ENCODE measurements at places on chromosomes 4 and X.

GRCh38 chr4:7266525-7267292, 74.4 kb downstream of the SORCS2 start:
- DNase-seq, result peak; percentile 96

DNA sequence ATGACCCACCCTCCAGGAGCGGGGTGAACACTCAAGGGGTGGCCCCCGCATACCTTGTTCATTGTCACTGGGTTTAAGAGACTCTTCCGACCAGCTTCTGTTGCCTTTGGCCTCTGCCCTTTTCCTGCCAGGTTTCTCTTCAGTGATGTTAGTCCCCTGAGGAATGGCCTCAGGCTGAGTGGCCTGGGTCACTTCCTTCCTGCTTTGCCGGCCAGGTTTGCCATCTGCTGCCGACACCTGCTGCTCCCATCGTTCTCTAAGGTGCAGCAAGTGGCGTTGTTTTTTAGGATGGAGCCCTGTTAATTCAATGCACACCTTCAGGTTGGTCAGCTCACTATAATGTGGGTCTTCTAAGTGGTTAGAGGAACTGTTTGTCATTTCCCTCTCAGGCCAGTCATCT, 34.2 kb downstream of the BCOR start:
- DNase-seq, result no peak

DNA sequence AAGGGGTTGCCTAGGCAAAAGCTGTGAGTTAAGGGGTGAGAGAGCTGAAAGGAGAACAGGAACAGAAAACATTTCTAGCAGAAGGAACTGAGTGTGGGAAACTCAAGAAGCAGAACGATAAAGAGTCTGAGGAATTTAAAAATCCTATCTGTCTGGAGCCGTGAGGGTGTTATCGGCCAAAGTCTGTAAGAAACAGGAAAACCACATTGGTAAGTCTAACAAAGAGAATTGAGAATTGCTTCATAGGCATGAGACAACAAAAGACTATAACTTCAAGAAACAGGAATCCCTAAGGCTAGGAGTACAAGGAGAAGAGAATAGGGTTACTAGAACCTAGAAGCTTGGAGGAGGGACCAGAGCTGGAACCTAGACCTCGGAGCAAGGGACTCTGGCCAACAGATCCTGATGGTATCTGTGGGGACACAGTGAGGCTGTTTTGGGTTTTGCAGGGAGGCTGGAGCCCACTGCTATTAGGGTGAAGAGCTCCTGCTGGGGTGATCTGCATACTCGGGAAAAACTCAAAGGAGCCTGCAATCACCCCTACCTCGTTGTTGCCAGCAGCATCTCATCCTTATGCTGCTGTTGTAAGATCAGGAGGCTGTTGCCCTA, 175.6 kb downstream of the FBXO8 start:
- no peak for DNase-seq

DNA sequence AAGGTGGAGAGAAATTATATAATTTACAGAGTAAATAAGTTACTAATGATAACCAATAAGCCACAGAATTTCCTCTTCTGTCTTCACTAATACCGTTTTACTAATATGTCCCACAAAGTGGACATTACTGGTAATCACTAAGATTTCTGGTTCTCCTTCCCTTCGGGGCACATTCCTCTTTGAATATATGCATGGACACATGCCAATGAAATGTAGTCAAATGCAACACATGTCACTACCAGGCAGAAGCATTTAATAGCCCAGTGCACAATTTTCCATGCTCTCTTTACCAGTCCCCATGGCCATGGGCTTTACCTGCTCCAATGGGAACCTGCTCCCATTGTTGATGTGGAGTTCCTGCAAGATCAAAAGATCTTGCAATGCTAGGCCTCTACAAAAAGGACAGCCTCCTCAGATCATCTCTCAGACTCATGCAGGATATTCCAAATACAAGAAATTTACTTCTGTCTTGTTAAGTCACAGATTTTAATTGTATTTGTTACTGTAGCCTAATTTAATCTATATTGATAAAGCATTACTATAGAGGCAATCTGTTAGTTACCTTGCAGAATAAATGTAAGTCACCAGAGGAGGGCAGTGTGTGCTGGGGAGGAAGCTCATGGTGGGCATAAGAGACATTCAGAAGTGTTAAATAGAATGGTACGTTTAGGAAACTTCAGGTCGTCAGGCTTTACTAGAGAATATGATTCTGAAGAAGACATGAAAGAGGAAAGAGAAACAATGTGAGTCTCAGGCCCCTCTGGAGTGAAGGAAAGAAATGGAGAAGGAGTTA, 37.1 kb upstream of the INPP4B start:
- DNase-seq, result peak; percentile 32

DNA sequence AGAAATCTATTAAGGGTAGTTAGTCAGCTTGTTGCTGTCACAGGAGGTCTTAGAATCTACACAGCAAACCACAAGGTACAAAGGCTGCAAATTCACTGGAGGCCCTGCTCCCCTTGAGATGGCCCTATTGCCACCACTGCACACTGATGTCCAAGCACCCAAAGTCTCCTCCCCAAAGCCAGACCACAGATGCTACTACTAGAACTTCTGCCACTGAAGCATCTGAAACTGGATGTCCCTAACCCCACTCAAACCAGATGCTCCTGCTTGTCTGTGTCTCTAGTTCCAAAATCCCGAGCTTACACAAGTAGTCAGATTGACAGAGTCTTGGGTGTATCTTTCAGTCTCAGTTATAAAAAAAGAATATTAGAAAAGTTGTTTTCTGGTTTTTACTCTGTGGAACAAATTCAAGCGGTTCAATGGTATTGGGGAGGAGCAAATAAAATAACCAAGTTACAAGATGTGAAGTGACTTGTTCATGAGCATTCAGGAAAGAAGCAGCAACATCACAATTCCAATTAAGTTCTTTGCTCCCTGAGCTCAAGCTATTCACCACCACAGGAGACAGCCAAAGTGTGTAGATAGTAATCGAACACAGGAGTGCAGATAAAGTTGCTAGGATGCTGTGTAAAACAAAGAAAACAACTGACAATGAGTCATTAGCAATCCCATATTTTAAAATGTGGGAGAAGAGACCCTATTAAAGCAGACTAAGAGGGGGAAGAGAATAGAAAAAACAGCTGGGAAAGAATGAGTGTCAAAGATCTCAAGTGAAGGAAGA, 352.3 kb downstream of the PDGFC start:
- DNase-seq, result no peak

- no peak for DNase-seq
Observed at GRCh38 chrX:43423876-43424275, 232.2 kb upstream of the MAOA start.

GRCh38 chrX:867966-868647, 237.5 kb downstream of the SHOX start:
- DNase-seq, result no peak

- DNase-seq, result no peak
Observed at GRCh38 chr4:164659765-164660164, 94.2 kb upstream of the SMIM31 start.

DNA sequence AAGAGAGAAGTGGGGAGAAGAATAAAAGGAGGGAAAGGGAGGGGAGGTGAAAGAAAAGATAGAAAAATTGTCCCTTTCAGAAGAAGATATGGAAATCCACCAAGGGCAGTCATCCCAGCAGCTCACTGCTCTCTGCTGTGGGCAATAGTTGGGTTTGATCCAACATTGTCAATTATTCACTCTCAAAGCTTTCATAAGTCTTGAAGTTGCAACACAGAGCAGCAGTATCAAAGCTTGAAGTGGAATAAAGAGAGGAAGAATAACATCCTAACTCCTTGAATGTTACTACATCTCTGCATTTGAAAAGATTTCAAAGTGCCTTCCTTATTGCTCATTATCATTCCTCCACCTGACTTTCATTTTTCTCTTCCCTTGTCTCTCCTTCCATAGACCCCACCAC, 62.3 kb upstream of the HHIP start:
- peak; percentile 58 for DNase-seq

GRCh38 chr4:158035662-158036195, 137.1 kb downstream of the GASK1B start:
- DNase-seq, result no peak

- no peak for DNase-seq
Observed at GRCh38 chr4:114815760-114816159, 217.2 kb downstream of the UGT8 start.

GRCh38 chrX:120014354-120015130, 62.9 kb downstream of the RHOXF2B start:
- no peak for DNase-seq

GRCh38 chr4:134862116-134862515, 660.5 kb upstream of the PABPC4L start:
- DNase-seq, result no peak

All from GM23248 (cell line).